Vagina (tissue), 2 donors: ENCODE measurements at places on chromosomes 1 and 21.

GRCh38 chr1:214391873-214392645 lies 111.1 kb downstream of the SMYD2 start:
- DNase-seq: no peak

DNA sequence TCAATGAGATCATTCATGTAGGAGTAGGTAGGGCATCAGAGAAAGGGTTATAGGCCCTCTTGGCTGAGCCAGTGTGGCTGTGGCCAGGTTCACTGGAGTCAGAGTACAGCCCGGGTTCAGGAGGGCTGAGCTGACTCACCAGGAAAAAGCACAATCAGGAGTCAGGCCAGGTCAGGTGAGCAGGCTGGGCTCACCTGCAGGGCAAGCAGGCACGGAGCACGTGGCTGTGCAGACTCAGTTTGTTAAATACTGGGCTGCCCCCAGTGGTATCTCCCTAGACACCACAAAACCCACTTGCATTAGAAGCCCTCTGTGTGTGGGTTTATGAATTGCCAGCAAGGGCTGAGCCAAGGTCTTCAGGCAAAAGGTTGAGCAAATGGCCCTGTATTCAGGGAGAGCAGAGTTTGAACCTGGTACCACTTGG lies 122.1 kb upstream of the SERBP1 start:
- DNase-seq: no peak

GRCh38 chr1:47765742-47766485 lies 231.3 kb downstream of the TRABD2B start:
- no peak for DNase-seq

- DNase-seq: no peak
Observed at GRCh38 chr1:244672946-244673682, 20.2 kb downstream of the DESI2 start.

GRCh38 chr1:20978413-20978812 lies 191.3 kb upstream of the HP1BP3 start:
- DNase-seq: no peak

GRCh38 chr1:202844935-202845334 lies 34.2 kb downstream of the PCAT6 start:
- DNase-seq: no peak

- DNase-seq: no peak
Observed at GRCh38 chr1:99115231-99115630, 110.6 kb upstream of the PLPPR5 start.

DNA sequence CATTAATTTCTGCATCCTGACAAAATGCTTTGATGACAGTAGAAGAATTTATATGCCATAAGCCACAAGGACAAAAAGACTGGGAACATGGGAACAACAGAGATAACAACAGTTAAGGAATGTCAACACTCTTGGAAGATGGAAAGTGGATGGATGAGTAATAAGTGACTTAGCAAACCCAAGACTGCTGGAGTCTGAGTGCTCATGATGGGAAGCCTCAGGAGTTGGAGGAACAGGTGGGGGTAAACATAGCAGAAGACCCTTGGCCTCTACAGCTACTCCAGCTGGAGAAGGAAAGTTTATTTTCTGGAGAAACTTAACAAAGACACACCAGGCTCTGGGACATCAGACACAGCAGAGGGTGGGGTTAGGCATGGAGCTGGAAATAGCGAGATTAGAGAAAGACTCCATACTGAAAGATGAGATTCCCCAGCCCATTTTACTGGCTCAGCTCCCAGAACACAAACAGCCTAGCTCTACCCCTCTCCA lies 13.6 kb downstream of the G0S2 start:
- DNase-seq: no peak

DNA sequence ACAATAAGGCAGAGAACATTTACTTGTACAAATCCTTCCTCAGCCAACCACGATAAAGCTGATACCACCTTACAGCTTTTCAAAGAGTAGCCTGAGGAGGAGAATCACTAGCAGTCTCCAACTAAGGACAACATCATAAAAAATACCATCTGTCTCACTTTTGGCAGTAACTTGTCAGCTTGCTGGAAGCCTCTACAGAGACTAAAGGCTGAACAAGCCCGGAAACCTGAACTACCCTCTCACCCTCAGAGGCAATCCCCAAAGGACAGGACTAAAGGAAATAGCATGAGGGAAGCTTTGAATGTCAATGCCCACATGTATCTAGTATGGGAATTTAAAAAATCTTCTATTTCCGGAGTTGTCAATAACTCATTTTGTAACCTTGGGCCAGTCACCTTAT lies 10.6 kb downstream of the SRSF4 start:
- no peak for DNase-seq

- DNase-seq: no peak
Observed at GRCh38 chr1:224274970-224275626, 54.9 kb downstream of the NVL start.

- no peak for DNase-seq
Observed at GRCh38 chr1:203378556-203379245, 27.8 kb upstream of the FMOD start.

DNA sequence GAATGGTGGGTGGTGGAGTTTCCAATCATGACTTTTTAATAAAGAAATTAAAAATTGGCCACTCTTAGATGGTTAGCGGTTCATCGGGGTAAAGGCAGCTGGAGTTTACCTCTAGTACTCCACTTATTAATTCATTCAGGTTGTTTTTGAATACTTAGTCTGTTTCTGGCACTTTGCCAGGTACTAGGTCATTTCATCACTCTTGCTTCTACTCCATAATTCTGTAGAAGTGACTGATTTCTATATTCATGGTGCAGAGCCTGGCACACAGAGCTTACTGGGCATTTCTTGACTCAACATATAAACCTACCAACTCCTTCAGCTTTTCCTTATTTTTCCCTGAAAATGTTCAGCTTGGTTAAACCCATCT lies 31.5 kb downstream of the FOXD2 start:
- no peak for DNase-seq

- DNase-seq: no peak
Observed at GRCh38 chr1:59064592-59064991, 232.3 kb upstream of the FGGY start.

- no peak for DNase-seq
Observed at GRCh38 chr1:93750955-93751354, 69.3 kb upstream of the BCAR3 start.

- DNase-seq: no peak
Observed at GRCh38 chr1:113929750-113930498, 800 bp downstream of the HIPK1 start.

GRCh38 chr21:34944015-34944755 lies 104.9 kb downstream of the RUNX1 start:
- DNase-seq: no peak

DNA sequence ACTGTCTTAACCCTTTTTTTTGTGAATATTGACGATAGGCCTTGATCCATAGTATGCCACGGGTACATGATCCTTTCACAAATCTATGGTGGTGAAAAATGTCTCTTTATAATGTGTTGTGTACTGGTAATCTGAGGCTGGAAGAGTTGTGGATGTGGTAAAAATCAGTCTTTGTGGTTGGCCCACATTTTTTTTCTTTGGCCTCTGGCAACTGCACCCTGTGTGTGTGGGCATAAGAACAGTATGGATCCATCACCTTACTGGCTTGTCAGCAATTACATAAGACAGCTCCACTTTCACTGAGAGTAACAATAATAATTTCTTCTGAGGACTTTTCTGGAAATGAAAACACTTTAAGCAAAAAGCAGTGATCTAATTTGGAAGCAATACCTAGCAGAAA lies 101.6 kb downstream of the GABPA start:
- DNase-seq: no peak

DNA sequence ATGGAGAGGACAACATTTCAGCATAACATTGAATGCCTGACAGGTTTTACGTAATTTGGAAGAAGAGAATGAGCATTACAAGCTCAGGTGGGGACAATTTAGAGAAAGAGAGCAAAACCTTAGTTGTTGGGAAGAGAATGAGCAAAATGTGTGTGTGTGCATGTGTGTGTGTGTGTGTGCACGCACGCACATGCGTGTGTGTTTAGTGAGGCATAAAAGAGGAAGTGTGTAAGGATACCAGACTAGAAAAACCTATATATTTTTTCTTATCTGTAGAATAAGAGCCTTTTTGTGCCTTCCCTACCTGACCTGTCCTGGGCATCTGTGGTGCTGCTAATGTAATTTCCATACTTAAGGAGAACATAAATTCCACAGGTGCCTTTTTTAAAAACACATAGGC lies 99.0 kb upstream of the PLXNA2 start:
- DNase-seq: no peak

GRCh38 chr1:20437640-20438039 lies 48.4 kb downstream of the CAMK2N1 start:
- no peak for DNase-seq

GRCh38 chr1:154857441-154858215 lies 12.5 kb downstream of the KCNN3 start:
- DNase-seq: no peak

DNA sequence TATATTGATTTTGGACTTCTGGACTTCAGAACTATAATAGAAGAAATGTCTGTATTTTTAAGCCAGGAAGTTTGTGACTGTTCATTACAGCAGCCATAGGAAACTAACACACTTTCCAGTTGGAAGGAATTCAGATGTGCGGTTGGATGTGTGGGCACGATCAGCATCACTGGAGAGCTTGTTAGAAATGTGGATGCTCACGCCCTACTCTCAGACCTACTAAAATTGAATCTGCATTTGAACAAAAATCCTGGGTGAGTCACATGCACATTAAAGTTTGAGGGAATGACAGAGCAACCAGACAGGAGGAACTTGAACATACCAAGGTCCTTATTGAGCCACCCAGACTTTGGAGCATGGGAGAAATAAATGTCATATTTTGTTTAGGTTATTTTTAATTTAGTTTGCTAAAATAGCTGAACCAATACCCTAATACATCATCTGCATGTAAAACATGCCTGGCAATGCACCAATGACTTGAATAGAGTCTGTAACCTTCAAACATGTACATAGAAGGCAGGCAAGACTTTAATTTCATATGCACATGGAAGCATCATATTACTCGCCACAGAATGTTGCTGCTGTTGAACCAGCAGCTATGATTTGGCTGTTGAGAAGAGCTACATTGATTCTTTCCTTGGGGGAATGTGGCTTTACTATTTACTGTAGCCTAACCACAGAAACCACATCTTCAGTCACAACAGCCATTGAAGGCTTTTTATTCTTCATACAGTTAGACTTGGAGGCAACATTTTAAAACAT lies 346.2 kb downstream of the BARHL2 start:
- DNase-seq: no peak

DNA sequence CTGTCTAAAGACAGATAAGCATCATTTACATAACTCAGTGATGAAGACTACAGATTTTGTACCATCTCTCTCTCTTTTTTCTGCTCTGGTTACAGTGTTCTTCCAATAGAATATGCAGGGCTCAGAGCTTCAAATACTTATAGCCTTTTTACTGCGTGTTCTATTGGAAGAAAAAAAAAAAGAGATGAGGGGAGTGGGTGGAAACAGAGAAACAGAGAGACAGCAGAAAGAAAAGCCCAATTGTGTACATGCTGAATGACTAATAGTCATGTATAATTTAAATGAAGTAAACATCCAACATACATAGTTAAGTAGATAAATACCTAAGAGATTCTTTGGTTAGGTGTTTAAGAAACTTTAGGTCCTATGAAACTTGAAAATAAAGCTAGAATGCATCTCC lies 151.9 kb downstream of the HMCN1 start:
- no peak for DNase-seq

DNA sequence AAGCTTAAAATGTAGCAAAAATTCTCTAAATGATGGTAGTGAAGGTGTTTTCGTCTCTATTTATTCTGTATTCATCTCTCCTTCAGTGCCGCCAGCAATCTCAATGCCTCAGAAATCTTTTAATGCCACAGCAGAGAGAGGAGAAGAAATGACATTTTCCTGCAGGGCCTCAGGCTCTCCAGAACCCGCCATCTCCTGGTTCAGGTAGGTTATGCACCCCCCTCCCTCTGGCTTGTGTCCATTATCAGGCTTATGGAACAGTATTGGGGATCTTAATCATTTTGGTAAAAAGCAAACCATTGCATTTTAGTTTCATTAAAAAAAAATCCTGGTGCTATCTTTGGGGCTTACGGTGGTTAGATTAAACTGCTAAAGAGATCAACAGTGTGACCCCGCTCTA lies 326.1 kb downstream of the NCAM2 start:
- DNase-seq: no peak

GRCh38 chr1:35668506-35668905 lies 27.2 kb upstream of the PSMB2 start:
- DNase-seq: no peak
